T-helper 2 cell treated with Interferon-gamma antibody and Interleukin-4, amounts not matched to agents 5 μg/mL and 100 μg/mL, for 36 hours (primary cell): ENCODE measurements at places on chromosomes 12 and 14.

DNA sequence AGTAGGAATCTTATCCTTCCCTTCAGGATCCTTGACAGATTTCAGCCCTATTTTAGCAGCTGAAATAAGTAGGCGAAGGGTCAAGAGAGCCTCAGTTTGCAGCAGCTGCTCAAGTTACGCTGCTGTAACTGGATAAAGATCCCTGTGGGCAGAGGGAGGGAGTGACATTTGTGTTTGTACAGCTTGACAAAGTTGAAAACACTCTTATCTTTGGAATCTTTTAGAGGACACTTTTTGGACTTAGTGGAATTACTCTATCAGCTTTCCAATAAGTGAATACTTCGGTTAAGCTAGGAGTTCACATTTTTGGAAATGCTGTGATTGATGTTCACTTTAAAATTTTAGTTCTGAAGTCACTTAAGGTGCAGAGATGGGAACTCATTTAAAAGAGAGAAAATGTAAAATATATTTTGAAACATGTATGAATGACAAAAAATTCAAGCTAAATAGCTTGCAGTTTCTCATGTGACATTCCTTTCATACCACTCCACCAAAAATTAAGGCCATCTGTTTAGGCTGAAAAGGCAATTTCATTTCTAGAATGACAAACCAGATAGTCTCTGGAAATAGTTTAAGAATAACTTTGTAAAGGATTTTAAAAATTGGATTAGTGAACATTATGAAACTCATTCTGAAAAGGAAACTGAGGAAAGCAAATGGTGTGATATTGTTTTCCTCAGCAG lies 55.2 kb downstream of the SLC38A4 start:
- DNase-seq = no peak

- no peak for DNase-seq
These were observed 69.9 kb upstream of the CNTN1 start for GRCh38 chr12:40622246-40622838.

DNA sequence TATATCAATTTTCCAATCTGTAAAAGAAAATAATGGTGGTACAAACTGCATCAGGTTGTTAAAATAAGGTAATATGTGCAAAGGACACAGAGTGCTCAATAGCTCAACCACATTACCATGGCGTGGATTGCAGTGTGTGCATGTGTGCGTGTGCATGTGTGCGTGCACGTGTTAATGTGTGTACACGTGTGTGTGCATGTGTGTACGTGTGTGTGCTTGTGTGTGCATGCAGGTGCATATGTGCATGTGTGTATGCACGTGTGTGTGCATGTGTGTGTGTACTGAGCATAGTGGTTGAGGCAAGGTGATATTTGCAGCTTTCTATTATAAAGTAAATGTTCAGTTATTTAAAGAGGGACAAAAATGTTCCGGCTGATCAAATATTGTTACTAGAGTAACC lies 115.6 kb downstream of the NT5DC3 start:
- no peak for DNase-seq

- DNase-seq = no peak
These were observed 256.4 kb downstream of the SSPN start for GRCh38 chr12:26451763-26452162.

- no peak for DNase-seq
These were observed 830 bp upstream of the LPCAT3 start for GRCh38 chr12:7019043-7019569.

GRCh38 chr14:71267007-71267513 lies 359.8 kb downstream of the PCNX1 start:
- peak; percentile 69 for DNase-seq

GRCh38 chr12:71299541-71300376 lies 139.8 kb upstream of the LGR5 start:
- no peak for DNase-seq

- no peak for DNase-seq
These were observed 148.7 kb downstream of the ANO2 start for GRCh38 chr12:5796171-5796958.

DNA sequence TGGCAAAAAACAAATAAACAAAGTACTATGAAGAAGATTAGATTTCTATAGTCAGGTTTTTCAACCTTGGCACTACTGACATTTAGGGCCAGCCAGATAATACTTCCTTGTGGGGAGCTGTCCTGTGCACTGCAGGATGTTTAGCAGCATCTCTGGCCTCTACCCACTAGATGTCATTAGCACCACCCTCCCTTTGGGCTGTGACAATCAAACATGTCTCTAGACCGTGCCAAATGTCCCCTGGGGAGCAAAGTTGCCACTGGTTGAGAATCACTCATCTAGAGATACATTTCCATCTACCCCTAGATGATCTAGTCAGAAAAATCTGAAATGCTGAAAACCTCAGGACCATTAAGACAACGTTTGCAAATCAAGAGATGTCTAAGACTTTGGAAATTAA lies 29.9 kb downstream of the SRRM4 start:
- no peak for DNase-seq

GRCh38 chr12:101038289-101038871 lies 171.7 kb downstream of the SLC5A8 start:
- no peak for DNase-seq

DNA sequence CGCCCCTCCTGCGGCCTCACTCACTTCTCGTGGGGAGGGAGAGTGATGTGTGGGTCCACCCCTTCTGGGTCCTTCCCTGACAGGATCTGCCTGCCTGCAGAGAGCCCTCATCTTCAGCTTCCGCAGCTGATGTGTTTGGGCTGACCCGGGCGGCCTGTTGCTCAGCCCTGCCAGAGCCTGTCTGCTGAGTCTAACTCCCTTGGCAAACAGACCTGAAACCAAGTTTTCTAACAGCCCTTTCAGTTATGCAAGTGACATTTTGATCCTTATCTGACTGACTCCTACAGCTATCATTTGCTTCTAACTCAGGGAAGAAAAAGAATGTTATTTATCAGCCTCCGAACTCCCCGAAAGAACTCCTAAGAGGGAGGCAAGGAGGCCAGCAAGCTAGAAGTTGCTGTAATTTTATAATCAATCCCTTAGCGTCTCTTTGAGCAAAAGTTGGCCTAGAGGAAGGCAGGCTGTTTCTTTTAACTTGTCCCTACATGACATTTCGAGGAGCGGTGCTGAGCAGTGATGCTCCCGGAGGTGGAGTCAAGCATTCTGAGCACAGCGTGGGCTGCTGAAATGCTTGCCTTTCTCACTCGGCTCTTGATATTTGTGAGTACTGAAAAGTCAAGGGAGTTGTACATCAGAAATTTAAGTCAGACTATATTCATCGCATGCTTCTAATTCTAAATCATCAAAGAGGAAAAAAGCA lies 31.5 kb upstream of the CACNA2D4 start:
- no peak for DNase-seq

GRCh38 chr12:110972866-110973265 lies 52.5 kb upstream of the MYL2 start:
- DNase-seq = no peak

DNA sequence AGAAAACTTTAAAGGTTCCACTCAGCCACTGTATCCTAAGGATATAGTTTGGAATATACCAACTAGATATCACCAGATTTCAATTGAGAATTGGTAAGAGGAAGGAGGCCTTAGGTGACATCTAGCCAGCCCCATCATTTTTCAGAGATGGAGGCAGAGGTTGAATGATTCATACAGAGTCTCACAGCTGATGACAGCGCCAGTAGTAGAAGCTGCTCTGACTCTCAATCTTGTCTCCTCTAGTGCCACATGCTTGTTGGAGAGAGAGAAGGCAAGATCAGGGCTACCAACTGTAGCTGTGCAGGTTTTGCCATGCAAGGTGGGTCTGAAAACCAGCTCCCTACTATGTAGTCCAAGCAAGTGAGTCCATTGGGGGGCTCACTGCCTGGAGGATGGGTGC lies 6.1 kb downstream of the FRMD6 start:
- no peak for DNase-seq

DNA sequence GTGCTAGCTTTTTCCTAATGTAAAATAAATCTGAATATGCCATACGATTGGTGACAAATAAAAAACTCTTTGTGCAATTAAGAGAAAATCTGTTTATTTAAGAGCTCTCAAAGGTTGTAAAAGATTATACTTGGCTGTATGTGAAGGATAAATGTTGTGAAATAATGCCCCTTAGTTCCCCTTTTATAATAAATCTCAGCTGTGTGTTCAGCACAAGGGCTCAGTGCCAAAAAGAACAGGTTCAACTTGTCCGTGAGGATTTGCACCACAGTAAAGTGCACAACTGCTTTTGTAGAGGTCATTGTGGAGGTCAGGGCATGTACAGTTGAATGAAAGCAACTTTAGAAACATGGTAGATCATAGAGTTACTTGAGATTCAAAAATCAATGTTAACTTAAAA lies 118.6 kb downstream of the TRMT5 start:
- no peak for DNase-seq

DNA sequence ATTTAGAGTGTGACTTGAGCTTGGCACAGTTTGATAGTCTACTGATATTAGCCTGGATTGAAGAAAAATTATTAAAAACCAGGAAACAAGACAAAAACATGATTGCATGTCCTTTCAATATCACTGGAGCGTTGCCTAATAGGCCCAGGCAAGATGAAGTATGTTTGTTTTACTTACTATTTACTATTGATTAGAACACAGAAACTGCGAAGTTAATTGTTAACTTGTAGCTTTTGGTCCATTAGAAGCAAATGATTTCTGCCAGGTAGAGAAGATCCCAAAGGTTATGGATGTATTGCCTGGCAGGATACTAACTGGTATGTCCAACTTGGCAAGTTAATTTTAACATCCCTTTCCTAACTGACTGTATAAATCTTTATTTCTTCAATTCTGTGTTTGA lies 268.9 kb downstream of the ETNK1 start:
- DNase-seq = no peak

DNA sequence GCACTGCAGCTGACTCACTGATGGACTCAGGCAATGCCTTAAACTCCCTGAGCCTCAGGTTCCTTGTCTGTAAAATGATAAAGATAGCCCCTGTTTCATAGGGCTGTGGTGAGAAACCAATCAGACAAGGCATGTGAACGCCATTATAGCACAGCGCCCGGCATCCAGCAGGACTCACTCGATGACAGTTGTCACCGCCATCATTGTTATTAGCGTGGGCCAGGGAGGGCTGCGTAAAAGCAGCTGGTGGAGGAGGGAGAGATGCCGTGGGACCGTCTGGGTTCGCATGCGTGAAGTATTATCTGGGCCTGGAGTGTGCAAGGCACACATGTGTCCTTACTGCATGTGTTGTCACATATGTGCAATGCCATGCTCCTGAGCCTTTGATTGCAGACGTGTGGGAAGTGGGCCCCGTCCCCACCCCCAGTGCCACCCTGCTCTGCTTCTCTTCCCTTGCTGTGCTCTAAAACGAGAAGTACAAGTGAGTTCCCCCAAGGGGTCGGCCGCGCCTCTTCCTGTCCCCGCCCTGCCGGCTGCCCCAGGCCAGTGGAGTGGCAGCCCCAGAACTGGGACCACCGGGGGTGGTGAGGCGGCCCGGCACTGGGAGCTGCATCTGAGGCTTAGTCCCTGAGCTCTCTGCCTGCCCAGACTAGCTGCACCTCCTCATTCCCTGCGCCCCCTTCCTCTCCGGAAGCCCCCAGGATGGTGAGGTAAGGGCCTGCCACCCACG lies at the start of gene PTPN6:
TSS of gene PTPN6 (plus strand) at position 546 of the 730 bp plus-strand sequence. CDS start at position 703, 157 bp downstream.
- DNase-seq = no peak

- no peak for DNase-seq
These were observed 1.1 kb downstream of the ARHGAP5 start for GRCh38 chr14:32078023-32078857.

- no peak for DNase-seq
These were observed 52.1 kb downstream of the PITPNM2 start for GRCh38 chr12:123098780-123099179.

DNA sequence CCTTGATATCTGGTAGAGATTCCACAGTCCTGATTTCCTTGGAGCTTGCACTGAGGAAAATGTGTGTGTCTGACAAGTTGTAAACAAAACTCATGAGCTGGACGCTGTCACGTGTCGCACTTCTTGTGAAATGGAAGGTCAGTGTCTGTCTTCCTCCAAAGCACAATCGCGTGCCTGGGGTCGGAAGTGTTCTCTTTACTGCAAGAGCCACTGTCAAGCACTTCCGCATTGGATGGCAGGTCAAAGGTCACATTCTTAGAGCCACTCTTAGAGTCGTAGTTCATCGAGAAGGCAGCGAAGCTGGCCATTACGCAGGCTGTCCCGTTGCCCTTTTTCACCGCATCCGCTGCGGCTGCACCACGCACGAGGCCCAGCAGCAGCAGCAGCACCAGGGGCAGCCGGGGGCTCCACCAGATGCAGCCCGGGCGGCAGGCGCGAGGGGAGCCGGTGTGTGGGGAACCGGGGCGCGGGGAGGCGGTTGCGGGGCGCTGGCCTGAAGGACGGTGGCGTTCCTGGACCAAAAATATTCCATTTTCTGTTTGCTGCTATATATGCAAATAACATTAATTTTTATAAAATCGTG lies 45.0 kb downstream of the LRTM2 start:
- no peak for DNase-seq

GRCh38 chr12:132389026-132389425 lies 59.6 kb upstream of the GALNT9 start:
- DNase-seq = no peak

DNA sequence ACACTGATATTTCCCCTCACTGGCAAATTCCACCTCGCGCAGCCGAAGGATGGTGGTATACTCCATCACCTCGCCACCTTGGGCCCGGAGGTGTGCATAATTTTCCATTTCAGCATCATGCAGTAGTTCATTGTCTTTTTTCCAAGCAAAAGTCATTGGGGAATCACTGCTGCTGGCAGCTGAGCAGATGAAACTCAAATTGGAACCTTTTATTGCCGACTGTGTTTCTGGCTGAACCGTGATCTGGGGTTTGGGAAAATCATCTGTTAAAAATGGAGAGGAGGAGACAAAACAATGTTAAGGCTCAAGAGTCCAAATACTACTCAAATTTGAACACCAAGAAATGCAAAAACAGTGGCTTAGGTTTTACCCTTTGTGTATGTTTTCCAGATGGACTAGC lies 39.7 kb downstream of the LRIG3 start:
- no peak for DNase-seq

GRCh38 chr14:57816568-57817284 lies 49.2 kb downstream of the SLC35F4 start:
- peak; percentile 5 for DNase-seq

GRCh38 chr12:71772735-71773134 lies 18.1 kb downstream of the RAB21 start:
- no peak for DNase-seq

DNA sequence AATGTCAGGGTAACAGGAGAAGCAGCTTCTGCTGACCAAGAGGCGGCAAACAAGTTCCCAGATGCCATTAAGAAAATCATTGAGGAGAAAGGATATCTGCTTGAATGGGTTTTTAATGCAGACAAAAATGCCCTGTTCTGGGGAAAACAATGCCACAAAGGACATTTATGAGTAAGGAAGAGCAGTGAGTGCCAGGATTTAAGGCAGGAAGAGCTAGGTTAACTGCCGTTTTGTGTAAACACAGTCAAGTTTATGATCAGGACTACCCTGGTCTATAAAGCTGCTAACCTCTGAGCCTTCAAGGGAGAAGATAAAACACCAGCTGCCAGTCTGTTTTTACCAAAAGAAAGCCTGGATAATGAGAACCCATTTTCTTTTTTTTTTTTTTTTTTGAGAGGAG lies 8.5 kb downstream of the MAPKAPK5 start:
- DNase-seq = no peak

- DNase-seq = no peak
These were observed 7.6 kb upstream of the CCDC184 start for GRCh38 chr12:48175613-48176416.

GRCh38 chr12:49897276-49897675 lies 6.4 kb downstream of the FAIM2 start:
- no peak for DNase-seq
